ENCODE measurements at places on chromosomes 5 and 9.

- DNase-seq = no peak
These were observed 184.9 kb upstream of the NFIB start for GRCh38 chr9:14498824-14499223.

GRCh38 chr5:148716716-148717115 is 62.4 kb upstream of the HTR4 start:
- DNase-seq = no peak

DNA sequence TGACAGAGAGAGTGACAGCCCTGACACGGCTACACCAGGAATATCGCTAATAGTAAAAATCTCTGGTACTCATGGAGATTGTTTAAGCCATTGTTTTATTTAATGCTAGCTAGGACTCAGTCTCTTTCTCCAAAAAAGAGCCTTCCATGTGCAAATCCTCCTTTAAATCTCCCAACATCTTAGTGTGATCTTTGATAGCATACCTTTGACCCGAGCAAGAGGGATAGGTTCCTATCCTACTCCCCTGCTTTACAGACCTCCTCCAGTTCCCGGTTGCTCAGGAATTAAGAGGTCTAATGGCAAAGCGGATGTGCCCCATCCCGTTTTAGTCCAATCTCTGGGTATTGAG is 663 bp upstream of the FRMD3 start:
- DNase-seq = no peak

DNA sequence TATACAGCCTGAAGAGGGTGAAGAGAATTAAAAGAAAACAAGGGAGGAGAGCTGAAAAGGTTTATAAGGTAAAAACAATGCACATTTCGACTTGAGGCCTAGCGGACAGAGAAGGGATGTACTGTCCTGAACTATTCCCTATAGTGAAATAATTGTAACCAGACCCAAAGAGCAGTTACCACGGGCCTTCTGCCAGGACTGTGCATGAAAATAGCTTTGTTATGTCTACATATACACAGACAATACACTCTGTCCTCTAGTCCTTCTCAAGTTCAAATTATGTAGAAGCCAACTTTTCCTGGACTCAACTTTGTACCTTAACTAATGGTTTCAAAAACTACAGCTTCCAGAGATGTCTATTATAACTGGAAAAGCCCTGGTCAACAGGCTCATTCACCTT is 223.7 kb downstream of the PCSK5 start:
- no peak for DNase-seq

DNA sequence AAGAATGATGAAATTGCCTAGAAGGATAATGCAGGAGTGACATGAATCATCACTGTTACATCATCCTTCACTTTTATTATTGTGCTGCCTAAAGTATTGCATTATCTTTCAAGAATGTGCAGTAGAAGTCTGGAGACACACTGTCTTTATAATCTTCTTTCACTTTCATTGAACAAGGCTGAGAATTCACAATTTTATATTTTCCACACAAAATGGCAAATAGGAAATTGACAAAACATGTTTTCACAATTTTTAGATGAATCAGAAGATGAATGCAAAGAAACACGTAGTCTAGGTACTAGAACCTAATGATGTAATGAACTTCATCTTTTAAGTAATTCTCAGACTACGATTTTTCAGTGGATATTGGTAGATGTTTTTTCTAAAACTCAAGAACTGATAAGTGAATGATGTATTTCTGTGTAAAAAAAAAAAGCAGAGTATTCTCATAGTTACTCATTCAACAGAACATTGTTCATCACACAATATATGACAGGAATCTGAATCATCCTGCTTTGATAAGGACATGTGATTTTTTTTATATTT is 131.5 kb upstream of the GRHPR start:
- DNase-seq = no peak

DNA sequence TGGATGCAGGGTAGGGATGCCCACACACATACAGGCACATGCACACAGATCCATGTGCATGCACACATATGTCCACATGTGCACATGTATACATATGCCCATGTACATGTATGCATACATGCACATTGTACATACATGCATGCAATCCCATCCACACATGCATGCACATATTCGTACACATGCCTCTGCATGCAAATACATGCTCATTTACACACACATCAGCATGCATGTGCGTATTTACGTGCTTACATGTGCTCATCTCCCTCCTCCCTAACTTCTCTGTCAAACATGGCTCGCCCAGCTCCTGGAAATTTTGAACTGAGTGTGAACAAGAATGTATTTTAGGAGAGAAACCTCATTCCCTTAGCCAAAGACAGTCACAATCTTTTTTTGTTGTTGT is 6.2 kb downstream of the KCNT1 start:
- no peak for DNase-seq

GRCh38 chr5:6188976-6189375 is 189.4 kb downstream of the MED10 start:
- no peak for DNase-seq

GRCh38 chr9:133184971-133185370 is 21.3 kb upstream of the GBGT1 start:
- no peak for DNase-seq

GRCh38 chr9:6646293-6646636 is 736 bp upstream of the GLDC start:
- no peak for DNase-seq

- DNase-seq = no peak
These were observed 4.6 kb upstream of the CDC37L1 start for GRCh38 chr9:4674783-4675182.

- no peak for DNase-seq
These were observed 42.8 kb upstream of the TCF7 start for GRCh38 chr5:134071614-134072207.

- no peak for DNase-seq
These were observed 45.8 kb downstream of the SERINC5 start for GRCh38 chr5:80210014-80210413.

GRCh38 chr5:115549154-115549553 is 4.6 kb upstream of the FEM1C start:
- no peak for DNase-seq

DNA sequence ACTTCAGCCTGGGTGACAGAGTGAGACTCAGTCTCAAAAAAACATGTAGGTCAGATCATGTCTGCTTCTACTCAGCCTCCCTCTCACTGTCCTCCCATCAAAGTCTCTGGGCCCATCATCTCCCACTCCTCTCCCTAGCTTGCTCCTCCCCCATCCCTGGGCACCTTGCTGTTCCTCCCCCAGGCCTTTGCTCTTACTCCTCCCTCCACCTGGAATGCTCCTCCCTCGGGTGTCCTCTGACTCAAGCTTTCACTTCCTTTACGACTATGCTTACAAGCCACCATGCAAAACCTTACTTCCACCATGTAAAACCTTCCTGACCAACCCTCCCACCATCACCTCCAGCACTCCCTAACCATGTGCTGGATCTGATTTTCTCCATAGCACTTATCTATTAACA is 51.5 kb downstream of the MTMR12 start:
- no peak for DNase-seq

DNA sequence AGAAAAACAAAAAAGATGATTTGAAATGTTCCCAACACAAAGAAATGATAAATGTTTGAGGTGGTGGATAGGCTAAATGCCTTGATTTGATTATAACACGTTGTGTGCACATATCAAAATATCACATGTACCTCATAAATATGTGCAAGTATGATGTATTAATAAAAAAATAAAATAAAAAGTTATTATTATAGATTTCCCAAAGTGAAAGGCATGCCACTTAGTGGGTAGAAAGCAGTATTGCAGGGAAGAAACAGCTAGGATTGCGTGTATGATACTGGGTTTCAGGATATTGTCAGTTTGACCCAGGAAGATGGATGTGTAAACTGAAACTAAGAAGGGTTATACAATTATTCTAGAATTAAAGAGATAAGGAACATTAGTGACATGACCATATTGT is 3.6 kb upstream of the TMEM38B start:
- DNase-seq = no peak

DNA sequence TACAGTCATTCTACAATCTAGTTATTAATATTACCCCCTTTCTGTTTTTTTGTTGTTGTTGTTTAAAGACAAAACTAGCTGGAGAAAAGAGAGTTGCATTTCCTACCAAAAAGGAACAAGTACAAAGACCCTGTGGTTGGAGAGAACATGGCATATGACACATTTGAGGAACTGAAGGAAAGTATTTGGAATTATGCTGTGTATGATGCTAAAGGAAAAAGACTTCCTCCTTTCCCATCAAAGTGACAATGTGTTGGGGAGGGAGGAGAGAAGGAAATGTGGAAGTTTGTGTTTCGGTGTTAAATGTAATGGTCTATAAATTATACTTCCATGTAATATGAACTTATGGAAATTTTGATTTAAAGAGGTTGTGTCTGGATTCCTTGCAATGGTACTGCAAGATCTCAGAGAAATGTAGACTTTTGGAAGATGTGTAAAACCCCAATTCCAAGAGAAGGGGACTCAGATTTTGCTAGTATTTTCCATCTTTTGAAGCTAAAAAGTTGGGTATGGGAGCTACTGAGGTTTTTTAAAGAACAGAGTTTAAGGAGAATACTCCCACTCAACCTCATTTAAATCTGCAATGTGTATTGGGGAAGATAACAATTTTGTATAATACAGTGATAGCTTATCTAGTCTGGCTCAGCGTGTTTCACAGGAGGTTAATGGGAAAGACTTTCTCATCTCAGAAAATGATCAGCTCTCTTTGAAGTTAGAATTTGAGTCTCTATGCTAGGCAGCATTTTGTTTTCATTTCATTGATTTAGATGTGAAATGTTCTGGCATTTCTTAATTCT is 15.4 kb upstream of the TNFSF8 start:
- no peak for DNase-seq

DNA sequence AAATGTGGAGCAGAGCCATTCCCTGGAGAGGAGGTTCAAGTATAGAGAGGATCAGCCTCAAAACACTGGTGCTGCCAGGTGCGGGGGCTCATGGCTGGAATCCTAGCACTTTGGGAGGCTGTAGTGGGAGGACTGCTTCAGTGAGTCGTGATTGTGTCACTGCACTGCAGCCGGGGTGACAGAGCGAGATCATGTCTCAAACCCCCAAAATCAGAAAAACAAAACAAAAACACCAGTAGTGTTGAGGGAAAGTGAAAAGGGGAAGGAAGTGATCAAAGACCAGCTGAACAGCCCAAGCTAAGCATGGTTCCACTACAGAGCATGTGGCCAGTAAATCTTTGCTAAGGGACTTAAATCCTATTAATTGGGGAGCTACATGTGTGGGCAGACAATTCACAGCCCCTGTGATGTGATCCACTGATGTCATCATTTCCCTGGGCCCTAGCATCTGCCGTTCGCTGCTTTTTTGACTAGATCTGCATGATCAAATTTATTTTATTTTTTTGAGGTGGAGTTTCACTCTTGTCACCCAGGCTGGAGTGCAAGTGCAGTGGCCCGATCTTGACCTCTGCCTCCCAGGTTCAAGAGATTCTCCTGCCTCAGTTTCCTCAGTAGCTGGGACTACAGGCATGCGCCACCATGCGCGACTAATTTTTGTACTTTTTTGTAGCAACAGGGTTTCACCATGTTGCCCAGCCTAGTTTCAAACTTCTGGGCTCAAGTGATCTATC is 2.7 kb upstream of the PCBD2 start:
- no peak for DNase-seq

- no peak for DNase-seq
These were observed 27.1 kb downstream of the FRMD3 start for GRCh38 chr9:83511051-83511450.

DNA sequence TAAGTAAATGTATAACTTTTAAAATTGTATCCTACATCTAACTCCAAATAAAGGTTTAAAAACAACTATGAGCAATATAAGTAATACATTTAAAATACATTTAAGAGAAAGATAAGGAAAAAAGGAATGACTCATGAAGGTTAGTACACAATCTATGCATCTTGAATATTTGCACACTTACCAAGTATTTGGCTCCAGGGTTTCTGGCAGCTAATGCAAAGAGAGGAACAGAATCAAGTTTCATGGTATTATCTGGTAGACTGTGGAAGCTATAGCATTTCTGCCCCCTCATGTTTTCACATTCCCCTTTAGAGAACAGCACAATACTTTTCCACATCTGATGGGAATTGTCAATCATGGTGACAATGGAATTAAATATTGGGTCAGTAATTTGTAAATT is 132.1 kb downstream of the COX7C start:
- DNase-seq = no peak

DNA sequence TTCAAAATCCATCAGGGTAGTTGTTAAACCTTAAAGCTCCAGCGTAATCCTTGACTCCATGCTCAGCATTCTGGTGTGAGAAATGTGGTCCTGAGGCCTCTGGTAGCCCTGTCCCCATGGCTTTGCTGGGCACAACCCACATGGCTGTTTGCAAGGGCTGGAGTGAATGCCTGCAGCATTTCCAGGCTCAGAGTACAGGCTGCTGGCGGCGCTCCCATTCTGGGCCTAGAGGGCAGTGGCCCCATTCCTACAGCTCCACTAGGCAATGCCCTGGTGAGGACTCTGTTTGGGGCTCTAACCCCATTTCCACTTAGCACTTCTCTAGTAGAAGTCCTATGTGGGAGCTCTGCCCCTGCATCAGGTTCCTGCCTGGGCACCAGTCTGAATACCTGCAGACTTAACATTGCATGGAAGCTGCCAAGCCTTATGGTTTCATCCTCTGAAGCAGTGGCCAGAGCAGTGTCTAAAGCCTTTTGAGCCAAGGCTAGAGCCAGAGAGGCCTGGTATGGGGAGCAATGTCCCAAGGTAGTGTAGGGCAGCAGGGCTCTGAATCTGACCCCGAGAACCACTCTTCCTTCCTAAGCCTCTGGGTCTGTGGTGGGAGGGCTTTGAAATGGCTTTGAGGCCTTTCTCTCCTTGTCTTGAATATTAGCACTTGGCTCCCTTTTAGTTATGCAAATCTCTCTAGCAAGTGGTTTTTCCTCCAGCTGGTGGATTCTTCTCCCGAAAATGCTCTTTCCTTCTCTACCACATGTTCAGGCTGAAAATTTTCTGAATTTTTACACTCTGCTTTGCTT is 5.8 kb upstream of the ALDH1A1 start:
- no peak for DNase-seq

DNA sequence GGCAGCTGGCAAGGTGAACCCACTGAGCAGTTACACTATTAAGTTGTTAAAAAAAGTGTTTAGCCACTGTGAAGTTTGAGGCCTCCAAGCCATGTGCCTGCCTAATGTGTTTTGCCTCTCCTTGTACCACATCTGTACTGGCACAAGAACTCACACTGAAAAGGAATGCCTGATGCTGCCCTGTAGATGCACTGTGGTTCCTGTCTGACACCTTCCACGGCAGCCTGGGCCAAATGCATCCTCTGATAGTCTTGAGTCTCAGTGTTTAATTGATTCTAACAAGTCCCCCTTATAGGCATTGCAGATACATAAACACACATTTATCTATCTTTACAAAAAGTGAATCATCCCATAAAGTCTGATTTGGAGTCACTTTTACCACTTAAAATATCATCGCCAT is 169.9 kb downstream of the TTC39B start:
- no peak for DNase-seq

DNA sequence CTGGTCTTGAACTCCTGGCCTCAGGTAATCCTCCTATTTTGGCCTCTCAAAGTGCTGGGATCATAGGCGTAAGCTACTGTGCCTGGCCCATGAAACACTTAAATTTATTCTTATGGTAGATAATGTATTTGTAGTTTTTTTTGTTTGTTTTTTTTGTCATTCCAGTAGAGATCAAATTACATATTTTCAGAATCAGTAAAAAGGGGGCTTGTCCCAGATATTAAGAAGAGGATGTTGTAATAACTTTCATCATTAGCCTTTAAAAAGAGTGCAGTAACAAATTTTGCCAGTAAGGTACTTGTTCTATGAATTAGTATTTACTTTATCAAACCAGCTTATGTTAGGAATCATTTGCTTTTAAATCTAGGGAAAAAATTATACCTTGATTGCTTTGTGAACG is 42.6 kb downstream of the GAPVD1 start:
- no peak for DNase-seq
